ENCODE measurements at places on chromosomes 12 and 14. TPM values are rescaled to one million over a fixed set of nuclear protein-coding genes. Genes with fewer than 3 reads are reported as not detected.

POTEM gene
- total RNA-seq, result not detected

RHOJ gene
- not detected for total RNA-seq

NOVA1 gene
- total RNA-seq, result 4.2 TPM

PGF gene
- total RNA-seq, result 4.9 TPM

DIP2B gene
- total RNA-seq, result 12.8 TPM

A2M gene
- 0.11 TPM for total RNA-seq

SLC5A8 gene
- total RNA-seq, result not detected

GLT1D1 gene
- total RNA-seq, result not detected

ART4 gene
- total RNA-seq, result not detected

CCDC197 gene
- not detected for total RNA-seq

CHMP4A gene
- total RNA-seq, result 81.0 TPM
